GM03348 (cell line): ENCODE measurements at places on chromosomes 7 and 10.

GRCh38 chr10:26221541-26221940 is 5.0 kb downstream of the GAD2 start:
- DNase-seq: no peak

DNA sequence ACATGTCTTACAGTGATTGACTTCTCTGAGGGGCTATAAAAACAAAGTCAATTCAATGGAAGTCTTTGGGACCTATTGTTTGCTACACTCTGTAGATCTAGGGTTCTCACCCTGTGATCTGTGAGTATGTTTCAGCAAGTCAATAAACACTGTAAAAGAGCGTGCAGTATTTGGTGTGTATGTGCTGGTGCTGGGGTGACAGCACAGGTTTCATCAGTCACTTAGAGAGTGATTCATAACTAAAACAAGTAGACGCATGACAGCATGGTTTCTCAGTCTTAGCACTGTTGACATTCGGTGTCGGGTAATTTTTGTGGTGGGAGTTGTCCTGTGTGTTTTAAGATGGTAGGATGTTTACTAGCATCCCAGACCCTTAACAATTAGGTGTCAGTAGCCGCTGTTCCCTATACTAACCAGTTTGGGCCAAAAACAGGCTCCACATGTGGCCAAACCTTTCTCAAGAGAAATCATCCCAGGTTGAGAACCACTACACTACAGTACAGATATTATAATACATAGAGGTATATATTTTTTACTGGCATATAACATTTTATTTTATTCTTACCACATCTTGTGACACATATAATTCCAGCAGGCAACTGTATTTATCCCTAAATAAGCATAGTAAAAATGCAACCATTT is 411.8 kb downstream of the ARL4A start:
- no peak for DNase-seq

DNA sequence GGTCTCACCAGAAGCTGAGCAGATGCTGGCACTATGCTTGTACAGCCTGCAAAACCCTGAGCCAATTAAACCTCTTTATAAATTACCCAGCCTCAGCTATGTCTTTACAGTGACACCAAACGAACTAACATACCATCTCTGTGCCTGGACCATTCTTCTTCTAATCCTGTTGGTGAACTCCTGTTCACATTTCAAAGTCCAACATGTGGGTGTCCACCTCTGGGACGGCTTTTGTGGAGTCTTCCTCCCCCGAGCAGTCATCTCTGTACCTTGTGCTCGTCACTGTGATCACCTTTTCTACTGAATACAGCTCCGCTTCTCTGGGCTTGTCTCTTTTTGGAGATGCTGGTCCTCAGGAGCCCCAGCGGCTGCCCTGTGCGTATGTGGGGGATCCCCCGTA is 7.4 kb upstream of the ESYT2 start:
- no peak for DNase-seq

- no peak for DNase-seq
Measured at GRCh38 chr10:37701781-37702493, 155.5 kb downstream of the ZNF248 start.

DNA sequence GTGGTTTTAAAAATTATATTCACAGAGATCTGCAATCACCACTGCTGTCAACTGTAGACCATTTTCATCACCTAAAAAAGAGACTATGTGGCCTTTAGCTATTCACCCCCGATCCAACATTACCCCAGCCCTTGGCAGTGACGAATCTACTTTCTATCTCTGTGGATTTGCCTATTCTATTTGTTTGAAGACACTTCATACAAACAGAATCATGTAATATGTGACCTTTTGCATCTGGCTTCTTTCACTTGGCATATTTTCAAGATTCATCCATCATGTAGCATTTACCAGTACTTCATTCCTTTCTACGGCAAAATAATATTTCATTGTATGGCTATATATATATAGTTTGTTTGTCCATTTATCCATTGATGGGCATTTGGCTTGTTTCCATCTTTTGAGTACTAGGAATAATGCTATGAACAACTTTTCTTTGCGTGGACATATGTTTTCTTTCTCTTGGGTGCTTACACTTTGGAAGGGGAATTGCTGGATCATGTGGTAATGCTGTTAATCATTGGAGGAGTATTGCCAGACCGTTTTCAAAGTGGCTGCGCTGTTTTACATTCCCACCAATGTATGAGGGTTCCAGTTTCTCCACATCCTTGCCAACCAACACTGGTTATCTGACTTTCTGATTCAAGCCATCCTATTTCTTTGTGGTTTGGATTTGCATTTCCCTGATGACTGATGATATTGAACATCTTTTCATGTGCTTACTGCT is 22.3 kb downstream of the ADAMTS14 start:
- peak; percentile 59 for DNase-seq

DNA sequence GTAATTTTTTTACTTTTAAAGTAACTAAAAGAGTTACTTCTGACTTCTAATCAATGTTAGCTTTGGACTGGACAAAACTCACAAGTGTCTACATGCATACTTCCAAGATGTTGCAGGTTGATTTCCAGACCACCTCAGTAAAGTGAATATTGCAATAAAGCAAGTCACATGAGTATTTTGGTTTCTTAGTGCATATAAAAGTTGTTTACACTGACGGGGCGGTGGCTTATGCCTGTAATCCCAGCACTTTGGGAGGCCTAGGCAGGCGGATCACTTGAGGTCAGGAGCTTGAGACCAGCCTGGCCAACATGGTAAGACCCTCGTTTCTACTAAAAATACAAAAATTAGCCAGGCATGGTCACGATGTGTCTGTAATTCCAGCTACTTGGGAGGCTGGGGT is 40.8 kb downstream of the PANK1 start:
- no peak for DNase-seq

GRCh38 chr7:30173058-30173897 is 38.5 kb downstream of the MTURN start:
- DNase-seq: peak; percentile 87

DNA sequence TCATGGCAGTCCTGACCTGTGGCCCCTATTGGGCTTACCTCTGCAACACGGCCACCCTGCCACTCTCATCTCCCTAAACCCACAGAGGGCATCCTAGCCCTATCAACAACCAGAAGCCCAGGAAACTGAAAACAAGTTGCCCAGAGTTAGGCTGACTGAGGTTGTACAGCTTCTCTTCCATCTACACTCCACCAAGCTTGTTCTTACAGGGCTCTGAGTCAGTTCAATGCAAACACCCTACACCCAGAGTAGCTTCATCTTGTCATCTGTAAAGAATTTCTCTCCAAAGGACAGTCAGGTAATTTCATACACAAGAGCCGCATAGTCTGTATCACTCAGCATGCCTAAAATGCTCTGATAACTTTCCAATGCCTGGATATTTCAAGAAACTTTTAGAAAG is 175.4 kb downstream of the ARID5B start:
- no peak for DNase-seq

GRCh38 chr10:109904397-109904796 is 18.9 kb downstream of the XPNPEP1 start:
- DNase-seq: no peak

- DNase-seq: no peak
Measured at GRCh38 chr7:120735791-120736190, 122.2 kb downstream of the TSPAN12 start.

DNA sequence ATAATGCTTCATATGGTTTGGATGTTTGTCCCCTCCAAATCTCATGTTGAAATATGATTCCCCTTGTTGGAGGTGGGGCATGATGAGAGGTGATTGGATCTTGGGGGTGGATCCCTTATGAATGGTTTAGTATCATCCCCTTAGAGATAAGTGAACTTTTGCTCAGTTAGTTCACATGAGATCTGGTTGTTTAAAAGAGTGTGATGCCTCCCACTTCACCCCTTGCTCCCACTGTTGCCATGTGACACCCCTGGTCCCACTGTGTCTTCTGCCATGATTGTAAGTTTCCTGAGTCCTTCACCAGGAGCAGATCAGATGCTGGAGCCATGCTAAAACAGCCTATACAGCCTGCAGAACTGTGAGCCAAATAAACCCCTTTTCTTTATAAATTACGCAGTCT is 13.1 kb upstream of the AUTS2 start:
- no peak for DNase-seq

- peak; percentile 5 for DNase-seq
Measured at GRCh38 chr7:30563326-30563942, 31.2 kb upstream of the GARS1 start.

- no peak for DNase-seq
Measured at GRCh38 chr10:121655254-121656144, 57.3 kb upstream of the FGFR2 start.

- DNase-seq: no peak
Measured at GRCh38 chr10:101217044-101217425, 12.2 kb downstream of the LBX1 start.

DNA sequence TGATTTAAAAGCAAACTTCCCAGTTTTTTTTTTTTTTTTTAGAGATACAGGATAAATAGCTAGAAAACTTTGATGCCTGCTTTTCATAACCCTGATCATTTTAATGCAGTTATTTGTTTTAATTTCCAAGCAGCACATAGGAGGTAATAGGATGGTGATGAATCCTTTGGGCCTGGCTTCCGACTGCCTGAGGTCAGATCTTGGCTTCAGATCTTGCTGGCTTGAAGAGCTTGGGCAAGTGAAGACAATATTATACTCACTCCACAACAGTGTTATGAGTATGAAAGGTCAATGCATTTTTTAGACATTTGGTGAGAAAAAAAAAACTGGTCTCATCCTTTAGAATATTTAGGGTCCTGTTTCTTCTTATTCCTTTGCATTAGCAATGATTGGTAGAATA is 124.8 kb upstream of the PRKCQ start:
- no peak for DNase-seq

DNA sequence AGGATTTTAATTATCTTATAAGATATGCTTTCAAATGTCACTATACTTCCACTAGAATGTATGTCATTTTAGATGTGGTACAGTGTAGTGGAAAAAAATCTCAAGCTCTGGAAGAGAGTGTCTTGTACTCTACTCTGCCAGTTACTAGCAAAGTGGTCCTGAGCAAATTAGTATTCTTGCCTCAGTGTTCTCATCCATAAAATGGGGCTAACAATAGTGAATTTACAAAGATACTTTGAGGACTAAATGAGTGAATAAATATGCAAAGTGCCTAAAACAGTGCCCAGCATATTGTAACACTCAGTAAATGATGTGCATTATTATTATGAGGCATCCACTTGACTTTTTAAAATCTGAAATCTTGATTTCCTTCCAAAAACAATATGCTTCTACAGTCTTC is 488.9 kb upstream of the PHF14 start:
- no peak for DNase-seq

GRCh38 chr10:16545116-16545736 is 23.5 kb upstream of the C1QL3 start:
- peak; percentile 78 for DNase-seq

DNA sequence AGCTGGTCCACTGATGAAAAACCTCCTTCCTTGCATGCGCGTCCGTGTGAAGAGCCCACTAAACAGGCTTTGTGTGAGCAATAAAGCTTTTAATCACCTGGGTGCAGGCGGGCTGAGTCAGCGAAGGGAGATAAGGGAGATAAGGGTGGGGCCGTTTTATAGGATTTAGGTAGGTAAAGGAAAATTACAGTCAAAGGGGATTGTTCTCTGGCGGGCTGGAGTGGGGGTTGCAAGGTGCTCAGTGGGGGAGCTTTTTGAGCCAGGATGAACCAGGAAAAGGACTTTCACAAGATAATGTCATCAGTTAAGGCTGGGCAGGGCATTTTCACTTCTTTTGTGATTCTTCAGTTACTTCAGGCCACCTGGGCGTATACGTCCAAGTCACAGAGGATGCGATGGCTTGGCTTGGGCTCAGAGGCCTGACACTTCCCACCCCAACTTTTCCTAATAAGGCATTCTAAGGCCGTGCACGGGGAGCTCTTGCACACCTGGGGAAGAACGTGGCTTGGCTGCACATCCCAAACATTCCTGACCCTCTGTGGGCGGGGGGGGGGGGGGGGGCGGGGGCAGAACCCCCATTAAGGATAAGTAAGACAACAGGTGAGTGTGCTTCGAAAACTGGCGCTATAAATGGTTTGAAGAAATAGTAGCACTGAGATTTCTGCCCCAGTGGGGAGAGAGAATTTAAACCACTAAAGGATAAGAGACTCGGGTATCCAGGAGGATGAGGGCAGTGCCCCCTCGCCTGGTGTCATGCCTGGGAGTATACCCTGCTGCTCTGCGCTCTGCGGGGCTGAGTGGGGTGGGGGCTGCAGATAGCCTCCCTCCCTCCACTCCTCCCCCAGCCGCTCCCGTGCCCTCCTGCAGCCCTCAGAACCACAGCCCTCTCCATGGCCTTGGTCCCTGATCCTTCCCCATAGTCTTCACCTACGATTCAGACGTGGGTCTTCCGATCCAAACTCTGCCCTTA is 217.6 kb downstream of the MLLT10 start:
- no peak for DNase-seq

- no peak for DNase-seq
Measured at GRCh38 chr7:55013851-55014250, 5.0 kb upstream of the EGFR start.

GRCh38 chr7:45293295-45293942 is 135.8 kb downstream of the RAMP3 start:
- DNase-seq: no peak

DNA sequence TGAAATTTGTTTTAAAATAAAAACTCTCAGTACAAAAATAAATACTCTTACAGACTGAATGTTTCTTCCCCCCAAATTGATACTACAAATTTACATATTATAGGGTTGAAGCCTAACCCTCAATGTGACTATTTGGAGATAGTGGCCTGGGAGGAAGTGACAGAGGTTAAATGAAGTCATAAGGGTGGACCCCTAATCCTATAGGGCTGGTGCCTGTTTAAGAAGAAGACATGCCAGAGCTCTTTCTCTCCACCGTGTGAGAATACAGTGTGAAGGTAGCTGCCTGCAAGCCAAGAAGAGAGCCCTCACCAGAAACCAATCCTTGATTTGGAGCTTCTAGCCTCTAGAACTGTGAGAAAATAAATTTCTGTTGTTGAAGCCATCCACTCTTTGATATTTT is 67.6 kb downstream of the MCU start:
- no peak for DNase-seq

- DNase-seq: no peak
Measured at GRCh38 chr7:94471604-94472003, 38.0 kb upstream of the CASD1 start.

DNA sequence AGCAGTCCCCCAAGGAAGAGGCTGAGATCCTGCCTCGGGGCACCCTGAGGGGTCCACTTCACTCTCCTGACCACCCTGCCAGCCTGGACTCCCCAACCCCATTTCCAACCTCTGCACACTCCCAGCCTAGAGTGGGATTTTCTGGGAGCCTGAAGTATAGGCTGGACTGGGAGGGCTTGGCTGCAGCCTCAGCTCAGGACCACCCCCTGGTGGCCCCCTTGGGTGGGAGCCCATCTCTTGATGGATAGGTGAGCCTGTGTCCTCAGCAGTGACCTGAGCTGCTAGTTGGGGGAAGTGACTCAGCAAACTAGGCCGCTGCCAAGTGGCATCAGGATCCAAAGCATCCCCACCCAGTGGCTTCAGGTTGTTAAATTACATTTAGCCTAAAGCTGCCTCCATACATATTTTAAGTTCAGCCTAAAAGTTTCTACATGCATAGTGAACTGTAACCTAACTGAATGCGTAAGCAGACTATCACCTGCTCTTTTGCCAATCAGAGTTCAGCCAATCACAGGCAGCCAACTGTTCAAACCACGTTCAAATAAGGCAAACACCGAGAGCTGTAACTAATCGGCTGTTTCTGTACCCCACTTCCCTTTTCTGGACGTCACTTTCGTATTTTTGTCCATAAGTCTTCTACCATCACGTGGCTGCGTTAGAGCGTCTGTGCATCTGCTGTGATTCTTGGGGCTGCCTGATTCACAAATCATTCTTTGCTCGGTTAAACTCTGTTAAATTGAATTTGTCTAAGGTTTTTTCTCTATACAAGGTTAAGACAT is 144.0 kb downstream of the PLPP4 start:
- DNase-seq: peak; percentile 26

- peak; percentile 63 for DNase-seq
Measured at GRCh38 chr10:80462299-80462980, 8.3 kb downstream of the TSPAN14 start.

- no peak for DNase-seq
Measured at GRCh38 chr10:131908151-131908550, 7.3 kb downstream of the PPP2R2D start.
